ENCODE measurements at places on chromosomes 3 and 15. TPM values are rescaled to one million over a fixed set of nuclear protein-coding genes. Genes with fewer than 3 reads are reported as not detected.

SH3GL3 gene
- total RNA-seq: 0.57 TPM

CADM2 gene
- total RNA-seq: 0.27 TPM

ZNF717 gene
- total RNA-seq: 2.6 TPM

WNT7A gene
- total RNA-seq: 0.04 TPM

SV2B gene
- total RNA-seq: 0.29 TPM

NRROS gene
- 0.04 TPM for total RNA-seq

CXCR6 gene
- total RNA-seq: not detected

RLBP1 gene
- total RNA-seq: not detected

EAF2 gene
- 1.9 TPM for total RNA-seq

EAF1 gene
- total RNA-seq: 15.5 TPM

PAQR5 gene
- 109 TPM for total RNA-seq

IL17RB gene
- 0.88 TPM for total RNA-seq

SLC12A8 gene
- total RNA-seq: 1.8 TPM

SI gene
- total RNA-seq: not detected

TMEM40 gene
- total RNA-seq: 0.25 TPM

LRTM1 gene
- not detected for total RNA-seq

MCTP2 gene
- not detected for total RNA-seq

ZPLD1 gene
- not detected for total RNA-seq

ST8SIA2 gene
- total RNA-seq: 0.37 TPM

RTP3 gene
- not detected for total RNA-seq

GOLGA8T gene
- 1.9 TPM for total RNA-seq

TAGLN3 gene
- not detected for total RNA-seq

PTX3 gene
- total RNA-seq: 0.99 TPM

UBP1 gene
- total RNA-seq: 59.8 TPM

UBXN7 gene
- 6.7 TPM for total RNA-seq

LRRIQ4 gene
- not detected for total RNA-seq

CBLB gene
- total RNA-seq: 11.6 TPM

TTC21A gene
- total RNA-seq: 1.2 TPM

LRRC31 gene
- total RNA-seq: not detected

LRRC3B gene
- not detected for total RNA-seq

IQSEC1 gene
- 21.4 TPM for total RNA-seq

TM4SF1 gene
- 1,077 TPM for total RNA-seq

PAK6 gene
- total RNA-seq: 0.30 TPM

COL8A1 gene
- total RNA-seq: not detected

MFN1 gene
- 16.8 TPM for total RNA-seq

USF3 gene
- total RNA-seq: 2.5 TPM

STRA6 gene
- total RNA-seq: 66.5 TPM

SEMA3B gene
- 7.7 TPM for total RNA-seq

C3orf20 gene
- 0.02 TPM for total RNA-seq

SKIC8 gene
- 115 TPM for total RNA-seq

PRR20G gene
- total RNA-seq: 2.4 TPM

CLDN16 gene
- 0.09 TPM for total RNA-seq

NAA80 gene
- 4.3 TPM for total RNA-seq

All from A549 treated with dexamethasone at 1 μM for 4 hours (cell line).